ENCODE measurements at places on chromosomes 1 and 21. TPM values are rescaled to one million over a fixed set of nuclear protein-coding genes. Genes with fewer than 3 reads are reported as not detected.

DNA sequence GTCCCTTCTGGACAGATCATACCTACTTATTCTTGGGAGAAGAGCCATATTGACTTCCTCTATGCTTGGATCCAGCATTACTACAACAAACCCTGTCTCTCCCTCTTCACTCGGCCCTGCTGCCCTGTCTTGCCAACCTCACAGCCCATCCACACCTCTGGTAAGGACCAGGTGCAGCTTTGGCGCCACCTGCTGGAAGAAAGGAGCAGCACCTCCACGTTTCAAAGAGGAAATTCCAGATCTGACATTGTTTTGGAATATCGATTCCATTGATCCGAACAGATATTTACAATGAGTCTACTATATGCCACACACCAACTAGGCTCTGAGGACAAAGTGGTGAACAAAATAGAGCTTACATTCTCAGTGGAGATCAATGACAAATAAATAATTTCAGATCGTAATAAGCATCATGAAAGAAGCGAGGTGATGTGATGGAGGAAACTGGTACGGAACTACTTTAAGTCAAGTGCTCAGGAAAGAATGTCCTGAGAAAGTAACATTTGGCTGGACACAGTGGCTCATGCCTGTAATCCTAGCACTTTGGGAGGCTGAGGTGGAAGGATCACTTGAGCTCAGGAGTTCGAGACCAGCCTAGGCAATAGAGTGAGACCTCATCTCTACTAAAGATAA is 18.7 kb downstream of the MFSD2A start:
- peak; percentile 78 for DNase-seq
- peak overlapping the region; percentile 45 for H3K4me3 ChIP-seq
- H3K36me3 ChIP-seq = no peaks in the 10 kb centered on the region
- no peaks in the 10 kb centered on the region for H3K4me1 ChIP-seq

GRCh38 chr1:245272676-245273075 is 117.9 kb downstream of the KIF26B start:
- no peaks in the 10 kb centered on the region for H3K36me3 ChIP-seq
- H3K27ac ChIP-seq = no peak overlapping the region
- no peak overlapping the region for H3K4me3 ChIP-seq
- no peaks in the 10 kb centered on the region for H3K4me1 ChIP-seq
- peaks cover 49% of the 10 kb centered on the region for H3K27me3 ChIP-seq

GRCh38 chr1:81157686-81158085 is 643.0 kb upstream of the ADGRL2 start:
- H3K4me1 ChIP-seq = no peaks in the 10 kb centered on the region
- H3K4me3 ChIP-seq = no peak overlapping the region
- no peak for DNase-seq

- H3K27me3 ChIP-seq = no peaks in the 10 kb centered on the region
- H3K36me3 ChIP-seq = no peaks in the 10 kb centered on the region
- DNase-seq = no peak
- H3K27ac ChIP-seq = no peak overlapping the region
- peaks cover 21% of the 10 kb centered on the region for H3K4me1 ChIP-seq
- no peak overlapping the region for H3K4me3 ChIP-seq
These were observed 37.8 kb upstream of the SIPA1L2 start for GRCh38 chr1:232667778-232668165.

- H3K27me3 ChIP-seq = no peaks in the 10 kb centered on the region
- peak; percentile 73 for DNase-seq
- no peak overlapping the region for H3K4me3 ChIP-seq
- peaks cover 47% of the 10 kb centered on the region for H3K36me3 ChIP-seq
These were observed 30.8 kb downstream of the LTN1 start for GRCh38 chr21:28961927-28962326.

- H3K36me3 ChIP-seq = no peaks in the 10 kb centered on the region
- no peak overlapping the region for H3K27ac ChIP-seq
- no peak overlapping the region for H3K4me3 ChIP-seq
These were observed 34.3 kb upstream of the EDEM3 start for GRCh38 chr1:184788970-184789369.

GRCh38 chr1:79052829-79053449 is 46.4 kb upstream of the ADGRL4 start:
- H3K4me1 ChIP-seq = no peaks in the 10 kb centered on the region
- no peak overlapping the region for H3K27ac ChIP-seq
- no peak for DNase-seq
- no peaks in the 10 kb centered on the region for H3K27me3 ChIP-seq

DNA sequence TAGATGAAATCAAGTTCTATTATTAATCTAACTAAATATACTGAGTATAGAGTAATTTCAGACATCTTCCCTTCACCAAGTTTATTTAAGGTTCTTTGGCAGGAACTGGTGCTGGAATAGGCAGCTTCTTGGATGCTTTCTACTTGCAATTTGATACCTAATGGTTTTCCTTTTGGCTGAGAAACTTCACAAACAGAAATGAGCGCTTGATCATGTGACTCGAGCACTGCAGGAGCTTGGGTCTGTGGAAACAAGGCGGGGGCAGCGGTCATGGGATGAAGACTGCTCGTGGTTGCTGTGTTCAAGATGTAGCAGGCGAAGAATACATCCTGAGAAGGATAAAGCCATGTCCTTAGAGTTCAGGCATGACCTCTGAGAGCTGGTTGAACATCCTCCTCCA is 136.8 kb downstream of the PTPRC start:
- peaks cover 35% of the 10 kb centered on the region for H3K4me1 ChIP-seq
- no peak overlapping the region for H3K4me3 ChIP-seq
- no peaks in the 10 kb centered on the region for H3K27me3 ChIP-seq
- H3K36me3 ChIP-seq = no peaks in the 10 kb centered on the region
- no peak for DNase-seq
- H3K27ac ChIP-seq = peak overlapping the region; percentile 86

DNA sequence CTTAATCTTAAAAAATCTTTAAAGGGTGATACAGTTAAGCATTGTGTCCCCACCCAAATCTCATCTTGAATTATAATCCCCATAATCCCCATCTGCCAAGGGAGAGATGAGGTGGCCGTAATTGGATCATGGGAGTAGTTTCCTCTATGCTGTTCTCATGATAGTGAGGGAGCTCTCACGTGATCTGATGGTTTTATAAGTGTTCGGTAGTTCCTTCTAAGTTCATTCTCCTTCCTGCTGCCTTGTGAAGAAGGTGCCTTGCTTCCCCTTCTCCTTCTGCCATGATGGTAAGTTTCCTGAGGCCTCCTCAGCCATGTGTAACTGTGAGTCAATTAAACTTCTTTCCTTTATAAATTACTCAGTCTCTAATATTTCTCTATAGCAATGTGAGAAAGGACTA is 10.7 kb downstream of the DHRS3 start:
- no peak overlapping the region for H3K27ac ChIP-seq
- H3K27me3 ChIP-seq = no peaks in the 10 kb centered on the region
- H3K36me3 ChIP-seq = peaks cover 29% of the 10 kb centered on the region
- no peak overlapping the region for H3K4me3 ChIP-seq

GRCh38 chr1:100523038-100523652 is 14.8 kb upstream of the GPR88 start:
- no peak for DNase-seq
- no peaks in the 10 kb centered on the region for H3K36me3 ChIP-seq
- H3K4me1 ChIP-seq = 0 out of 2 replicates have a peak, but pooled peaks cover 7% of the 10 kb centered on the region
- H3K27ac ChIP-seq = no peak overlapping the region

- no peak for DNase-seq
- H3K4me1 ChIP-seq = peaks cover 3% of the 10 kb centered on the region
- no peak overlapping the region for H3K4me3 ChIP-seq
- H3K36me3 ChIP-seq = no peaks in the 10 kb centered on the region
These were observed 10.1 kb upstream of the SAMD11 start for GRCh38 chr1:913491-914130.

DNA sequence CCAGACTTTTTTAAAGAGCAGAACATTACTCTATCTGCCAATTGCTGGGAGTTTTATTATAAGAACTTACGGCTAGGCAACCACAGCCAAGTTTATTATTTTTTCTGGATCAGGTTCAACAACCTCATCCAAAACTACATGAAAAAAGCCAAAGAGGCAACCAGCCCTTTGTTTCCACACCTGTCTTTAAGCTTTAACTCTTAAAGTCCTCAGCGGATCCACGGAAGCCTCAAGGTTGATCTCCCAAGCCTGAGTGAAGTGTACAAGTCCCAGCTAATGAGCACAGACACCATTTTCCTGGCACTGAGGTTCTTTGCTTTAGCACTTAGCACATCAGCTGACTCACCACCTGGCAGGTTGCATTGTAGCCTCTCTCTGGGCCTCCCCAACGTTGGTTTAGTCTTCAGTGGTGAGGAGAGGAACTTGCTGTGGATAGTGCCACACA is 143.1 kb downstream of the TGFBR3 start:
- H3K27ac ChIP-seq = no peak overlapping the region
- H3K36me3 ChIP-seq = peaks cover 2% of the 10 kb centered on the region
- DNase-seq = peak; percentile 39
- H3K4me3 ChIP-seq = no peak overlapping the region
- H3K4me1 ChIP-seq = peaks cover 10% of the 10 kb centered on the region

The FMO4 gene
- total RNA-seq = 0.98 TPM

The RHBDL2 gene
- total RNA-seq = 10.0 TPM

The HORMAD1 gene
- not detected for total RNA-seq

Measured in PC-3 (cell line).